ENCODE measurements at places on chromosomes 11 and 22. TPM values are rescaled to one million over a fixed set of nuclear protein-coding genes. Genes with fewer than 3 reads are reported as not detected.

PLCB3 gene
- total RNA-seq: 23.6 TPM

DNA sequence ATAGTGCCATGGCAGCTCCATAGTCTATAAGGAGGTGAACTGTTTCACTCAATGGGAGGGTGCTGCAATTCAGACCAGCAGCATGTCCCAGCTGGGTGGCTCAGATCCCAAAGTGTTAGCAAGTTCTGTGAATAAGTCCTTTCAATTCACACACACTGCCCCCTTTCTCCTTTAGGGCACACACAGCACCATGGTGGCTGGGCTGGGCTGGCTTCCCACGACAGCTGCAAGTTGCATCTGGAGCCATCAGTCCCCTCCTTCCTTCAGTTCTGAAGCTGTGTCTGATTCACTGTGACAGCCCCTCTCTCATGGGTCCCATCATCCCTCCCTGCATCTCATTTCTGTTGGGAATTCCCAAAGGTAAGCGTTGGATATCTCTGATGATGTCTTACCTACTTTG, 324.1 kb upstream of the NCAM1 start:
- no peak for DNase-seq

DNA sequence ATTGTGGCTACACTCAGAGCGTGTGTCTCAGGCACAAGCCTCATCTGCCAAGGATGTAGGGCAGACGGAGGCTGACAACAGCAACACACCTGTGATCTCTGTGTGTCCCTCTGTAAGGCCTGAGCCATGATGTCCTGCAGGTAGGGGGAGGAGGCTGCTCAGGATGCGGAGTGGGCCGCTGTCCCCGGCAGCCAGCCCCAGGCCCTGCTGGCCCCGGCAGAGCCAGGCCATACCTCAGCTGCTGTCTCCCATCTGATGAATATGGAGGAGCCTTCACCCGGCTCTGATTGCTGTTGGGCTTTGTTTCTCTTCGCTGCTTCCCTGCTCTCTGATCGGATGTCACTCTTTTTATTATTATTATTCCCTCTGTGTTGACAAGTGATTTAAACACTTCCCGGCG, 83.6 kb upstream of the NCAM1 start:
- no peak for DNase-seq

LRRC32 gene
- 192 TPM for total RNA-seq

GRCh38 chr22:31618057-31618456, 44.0 kb downstream of the PISD start:
- DNase-seq: no peak

CAPRIN1 gene
- total RNA-seq: 167 TPM

DNA sequence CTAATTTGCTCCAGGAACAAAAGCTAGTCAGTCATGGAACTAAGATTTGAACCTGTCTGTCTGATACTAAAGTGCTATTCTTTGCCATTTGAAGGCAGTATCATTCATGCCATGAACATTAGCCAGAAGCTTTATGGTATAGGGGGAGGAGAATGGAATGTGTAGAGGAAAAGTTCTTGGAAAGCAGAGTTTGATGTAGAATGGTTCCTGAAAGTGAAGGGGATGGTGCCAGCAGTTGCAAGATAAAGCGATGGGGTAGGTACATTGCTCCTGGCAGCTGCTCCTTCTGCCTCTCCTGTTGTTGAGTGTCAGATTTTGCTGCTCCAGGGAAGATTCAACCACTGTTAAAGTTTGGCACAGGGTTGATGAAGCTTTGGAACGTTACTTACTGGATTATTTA, 53.4 kb downstream of the ARHGAP42 start:
- DNase-seq: no peak

GRCh38 chr11:87295237-87295636, 257.5 kb downstream of the TMEM135 start:
- DNase-seq: no peak

GRCh38 chr11:96524475-96524874, 134.7 kb downstream of the JRKL start:
- DNase-seq: no peak

GRCh38 chr11:10526974-10527918, 13.7 kb downstream of the RNF141 start:
- no peak for DNase-seq

GRCh38 chr22:37245740-37246139, 1.7 kb upstream of the RAC2 start:
- DNase-seq: no peak

DNA sequence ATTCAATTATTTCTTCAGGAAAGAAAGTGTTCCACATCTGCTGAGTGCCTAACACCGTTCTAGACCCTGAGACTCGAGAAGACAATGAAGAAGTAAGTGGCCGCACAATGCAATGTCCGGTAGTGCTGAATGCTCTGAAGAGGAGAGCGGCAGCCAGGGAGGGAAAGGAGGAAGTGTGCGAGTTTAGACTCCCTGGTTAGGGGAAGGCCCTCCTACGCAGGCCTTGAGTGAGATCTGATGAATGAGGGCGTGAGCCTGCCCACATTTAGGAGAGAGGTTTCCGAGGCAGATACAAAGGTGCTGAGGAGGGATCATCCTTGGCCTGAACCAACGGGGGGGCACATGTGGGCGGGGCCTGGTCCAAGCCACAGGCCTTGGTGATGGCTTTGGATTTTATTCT, 558.6 kb downstream of the NTM start:
- no peak for DNase-seq

GRCh38 chr22:19687561-19688300, 26.6 kb upstream of the SEPTIN5 start:
- no peak for DNase-seq

SEC14L6 gene
- 4.3 TPM for total RNA-seq

GRCh38 chr22:28244757-28245156, 325.7 kb upstream of the PITPNB start:
- no peak for DNase-seq

GRCh38 chr22:28911777-28912669, 28.7 kb downstream of the ZNRF3 start:
- no peak for DNase-seq

DNA sequence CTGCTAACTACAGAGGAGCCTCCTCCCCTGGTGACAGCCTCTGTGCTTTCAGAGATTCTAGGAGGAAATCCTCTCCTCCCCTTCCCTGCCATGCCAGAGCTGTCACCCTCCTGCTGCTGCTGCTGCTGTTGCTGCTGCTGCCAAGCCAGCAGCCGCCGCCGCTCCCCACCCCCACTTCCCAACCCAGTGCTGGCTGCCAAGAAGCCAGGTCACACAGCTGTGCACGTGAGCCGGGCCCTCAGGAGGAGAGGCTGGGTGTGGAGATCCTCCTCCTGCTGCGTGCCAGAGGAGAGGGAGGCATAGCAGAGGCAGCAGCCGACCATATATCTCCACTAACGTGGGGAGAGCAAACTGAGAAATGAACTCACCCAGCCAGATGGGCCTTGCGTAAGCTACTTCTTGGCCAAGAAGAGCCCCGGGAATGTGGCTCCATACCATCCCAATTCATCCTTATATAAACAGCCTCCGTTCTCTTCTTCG, 12.4 kb downstream of the CRY2 start:
- peak; percentile 94 for DNase-seq

- no peak for DNase-seq
Observed at GRCh38 chr11:32113200-32113919, 22.5 kb downstream of the RCN1 start.

DNA sequence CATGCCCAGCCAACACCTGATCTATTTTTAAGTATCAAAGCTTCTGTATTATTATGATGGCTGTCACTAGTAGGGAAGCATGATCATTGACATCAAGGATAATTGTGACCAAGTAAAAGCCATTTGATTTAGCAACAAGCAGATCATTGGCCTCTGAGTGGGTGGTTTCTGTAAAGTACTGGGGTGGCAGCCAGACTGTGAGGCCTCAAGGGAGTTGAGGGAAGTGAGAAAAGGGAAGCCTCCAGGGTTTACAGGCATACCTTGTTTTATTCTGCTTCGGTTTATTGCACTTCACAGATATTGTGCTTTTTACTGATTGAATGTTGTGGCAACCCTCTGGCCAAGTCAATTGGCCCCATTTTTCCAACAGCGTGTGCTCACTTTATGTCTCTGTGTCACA, 60.1 kb downstream of the PRR5L start:
- no peak for DNase-seq

GRCh38 chr11:129249351-129249750, 57.2 kb upstream of the ARHGAP32 start:
- no peak for DNase-seq

GRCh38 chr22:21624120-21624879, 5.5 kb downstream of the YDJC start:
- no peak for DNase-seq

DNA sequence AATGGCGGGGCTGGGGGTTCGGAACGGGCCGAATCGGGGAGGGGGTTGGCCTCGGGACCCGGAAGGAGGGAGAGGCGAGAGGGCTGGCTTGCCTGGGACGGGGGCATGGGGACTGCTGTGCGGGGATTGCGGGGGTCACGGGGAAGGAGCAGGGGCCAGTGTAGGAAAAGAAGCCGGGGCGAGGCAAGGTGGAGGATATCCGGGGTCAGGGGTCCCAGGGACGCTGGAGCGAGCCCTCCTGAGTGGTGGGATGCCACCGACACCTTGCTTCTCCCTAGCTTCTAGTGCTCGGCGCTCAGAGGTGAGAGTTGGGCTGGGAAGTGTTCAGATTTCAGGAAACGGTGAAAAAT, 426 bp upstream of the GDPD5 start:
- DNase-seq: no peak

GRCh38 chr11:26287067-26287518, 44.8 kb upstream of the ANO3 start:
- DNase-seq: no peak

LYVE1 gene
- 48.4 TPM for total RNA-seq

SEPTIN5 gene
- 22.5 TPM for total RNA-seq

GRCh38 chr11:115581871-115582639, 77.8 kb upstream of the CADM1 start:
- DNase-seq: no peak

GAB4 gene
- total RNA-seq: 0.85 TPM

DNA sequence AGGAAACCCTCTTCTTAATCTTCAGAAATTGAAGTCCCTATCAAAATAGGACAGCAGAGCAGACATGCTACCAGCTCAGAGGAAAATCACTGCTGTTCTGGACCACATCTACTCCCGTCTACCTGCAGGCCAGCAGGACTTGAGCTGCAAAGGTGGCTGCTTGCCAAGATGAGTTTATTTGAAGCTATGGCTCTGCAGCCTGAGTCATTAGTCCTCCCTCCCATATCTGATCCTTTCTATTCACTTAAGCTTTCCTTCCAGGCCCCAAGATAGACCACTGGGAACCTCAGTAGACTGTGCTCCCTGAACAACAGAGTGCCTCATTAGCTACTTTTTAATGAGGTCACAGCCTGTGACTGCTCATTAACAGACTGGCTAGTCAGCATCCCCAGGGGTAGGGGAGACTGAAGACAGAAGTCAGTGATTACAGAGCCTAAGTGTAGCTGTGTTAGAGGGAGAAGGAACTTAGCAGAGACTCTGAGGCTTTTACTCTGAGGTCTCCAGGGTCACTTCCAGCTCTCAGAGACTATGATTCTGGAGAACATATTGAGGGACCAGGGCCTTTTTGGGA, 6.8 kb upstream of the OR10A2 start:
- no peak for DNase-seq

FOLR1 gene
- total RNA-seq: 1.2 TPM

Measured in sciatic nerve (tissue), 2 donors.